HTR-8/SVneo (cell line): ENCODE measurements at places on chromosomes 7 and 10.

- no peak for DNase-seq
Measured at GRCh38 chr10:7478727-7479457, 68.1 kb upstream of the SFMBT2 start.

DNA sequence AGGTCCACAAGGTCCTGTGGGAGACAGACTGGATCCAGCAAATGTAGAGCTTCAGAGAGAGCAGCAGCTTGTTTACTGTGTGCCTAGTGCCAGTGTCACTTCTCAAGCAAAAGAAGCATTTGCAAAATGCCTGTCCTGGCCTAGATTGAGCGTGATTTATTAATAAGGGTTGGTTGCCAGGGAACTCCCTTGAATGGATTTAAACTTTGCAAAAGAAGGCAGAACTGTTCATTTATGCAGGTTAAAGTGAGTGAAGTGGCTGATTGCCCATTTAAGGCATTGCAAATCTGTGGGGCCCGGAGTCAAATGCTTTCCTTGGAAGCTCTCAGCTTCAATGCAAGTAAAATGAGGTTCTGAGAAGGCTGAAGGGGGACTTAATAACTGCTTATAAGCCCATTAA lies 71.3 kb downstream of the CDHR3 start:
- DNase-seq: no peak

DNA sequence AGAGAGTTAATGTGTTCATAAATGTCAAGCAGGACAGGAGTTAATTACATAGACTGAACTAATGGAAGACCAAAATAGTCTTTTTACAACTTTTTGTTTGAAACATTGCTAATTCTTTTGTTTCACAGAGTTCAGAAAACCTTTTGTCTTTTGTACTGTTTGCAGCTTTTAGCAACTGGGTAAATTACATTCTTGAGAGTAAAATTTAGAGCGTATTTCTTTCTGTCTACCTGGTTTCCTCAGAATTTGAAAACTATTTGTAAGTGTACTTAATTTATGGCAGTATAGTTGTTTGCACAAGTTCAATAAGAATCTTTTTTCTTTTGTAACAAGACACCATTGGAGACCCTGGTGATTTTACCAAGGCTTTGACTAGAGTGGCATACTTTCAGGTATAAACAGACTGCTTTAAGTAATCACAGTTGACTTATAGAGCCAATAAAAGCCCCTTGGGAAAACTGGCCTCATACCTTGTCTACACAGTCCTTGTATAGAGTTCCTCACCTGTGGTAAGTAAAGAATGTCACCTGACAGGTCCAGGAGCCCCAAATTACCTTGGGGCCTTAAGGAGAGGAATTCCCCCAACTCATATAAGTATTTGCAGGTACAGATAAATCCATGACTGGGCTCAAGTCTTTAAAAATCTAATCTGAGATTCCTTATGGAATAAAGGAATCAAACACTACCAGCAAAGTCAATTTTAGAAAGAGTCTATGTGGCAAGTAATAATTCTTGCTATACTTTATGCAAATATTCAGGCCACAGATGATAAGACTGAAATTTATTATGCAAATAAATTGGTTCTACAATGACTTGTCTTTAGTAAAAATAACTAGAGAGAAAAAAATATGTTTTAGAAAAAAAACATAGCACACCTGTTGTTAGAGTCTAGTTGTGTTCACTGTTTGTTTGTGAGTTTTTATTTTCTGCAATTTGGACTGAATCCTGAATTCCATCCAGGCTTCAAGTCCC lies 23.6 kb upstream of the CREB3L2 start:
- no peak for DNase-seq

- no peak for DNase-seq
Measured at GRCh38 chr10:79046326-79046725, 22.4 kb upstream of the ZMIZ1 start.

- no peak for DNase-seq
Measured at GRCh38 chr10:98293550-98294269, 25.7 kb upstream of the LOXL4 start.

DNA sequence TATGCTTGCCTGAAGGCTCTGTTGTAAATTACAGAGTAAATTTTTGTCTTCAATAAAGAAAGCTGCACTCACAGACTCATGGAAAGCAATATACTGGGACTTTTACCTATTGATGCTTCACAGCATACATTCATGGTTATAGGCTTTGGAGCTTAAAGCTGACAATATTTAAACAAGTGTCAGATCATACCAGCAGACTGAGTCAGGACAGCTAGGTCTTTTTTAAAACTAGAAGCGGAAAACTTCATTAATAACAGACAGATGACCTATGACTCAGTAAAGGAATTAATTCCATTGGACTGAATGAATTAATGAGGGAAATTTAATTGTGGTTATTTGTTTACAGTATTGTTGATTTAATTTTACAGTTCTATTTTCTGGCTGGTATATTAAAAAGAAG lies 165.8 kb upstream of the DGKB start:
- no peak for DNase-seq

- DNase-seq: no peak
Measured at GRCh38 chr7:7449055-7449454, 86.6 kb downstream of the COL28A1 start.

- DNase-seq: no peak
Measured at GRCh38 chr7:38673795-38674194, 42.6 kb upstream of the AMPH start.
